Activated CD4-positive, CD25-positive, alpha-beta regulatory T cell treated with anti-CD3 and anti-CD28 coated beads, Interleukin-2, amount 50 U/mL, for 24 hours (primary cell): ENCODE measurements at places on chromosomes 5 and 9.
A peak's percentile ranks its signal among the peaks of the same experiment; 100 is the strongest.

GRCh38 chr9:131840220-131840619 is 100.3 kb upstream of the RAPGEF1 start:
- no peak for ATAC-seq

- no peak for ATAC-seq
Measured at GRCh38 chr5:55333017-55333416, 25.2 kb downstream of the MTREX start.

GRCh38 chr9:103355000-103355399 is 359.9 kb downstream of the CYLC2 start:
- no peak for ATAC-seq

- ATAC-seq: no peak
Measured at GRCh38 chr9:120152295-120152694, 427.7 kb downstream of the CDK5RAP2 start.

GRCh38 chr5:41788941-41789368 is 81.3 kb downstream of the OXCT1 start:
- ATAC-seq: no peak

- ATAC-seq: no peak
Measured at GRCh38 chr5:3006961-3007551, 255.6 kb upstream of the IRX2 start.

DNA sequence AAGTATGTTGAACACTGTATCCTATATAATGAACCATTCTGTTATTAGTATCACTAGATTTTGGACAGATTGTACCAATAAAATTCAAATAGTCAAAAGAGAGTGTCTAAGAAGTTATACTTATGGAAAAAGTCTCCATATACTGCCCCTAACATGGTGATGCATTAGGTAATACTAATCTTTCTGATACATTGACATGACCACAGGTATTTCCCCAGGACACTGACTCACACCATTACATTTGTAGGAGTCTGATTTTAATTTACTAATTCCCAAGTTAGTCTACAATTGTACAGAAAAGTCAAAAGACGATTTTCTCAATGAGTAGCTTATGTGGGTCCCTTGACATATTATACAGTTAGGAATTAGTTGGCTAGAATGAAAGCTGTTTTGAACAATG is 593.8 kb downstream of the ISL1 start:
- no peak for ATAC-seq

DNA sequence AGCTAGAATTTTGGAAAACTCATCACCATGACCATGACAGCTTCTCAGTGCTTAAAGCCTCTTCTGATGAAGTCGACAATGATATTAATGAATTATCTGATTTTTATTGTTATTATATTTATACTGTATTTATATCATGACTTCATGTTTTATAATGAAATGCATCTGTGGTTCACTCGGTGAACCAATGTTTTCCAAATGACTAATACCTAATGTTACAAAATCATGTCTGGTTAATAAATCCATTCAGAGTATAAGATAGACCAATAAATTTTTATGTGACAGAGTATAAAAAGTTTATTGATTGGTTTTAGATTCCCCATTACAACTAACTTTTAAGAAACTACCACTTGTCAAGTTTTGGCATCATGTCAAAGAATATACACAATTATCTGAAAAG is 416.5 kb downstream of the MLLT3 start:
- ATAC-seq: no peak

DNA sequence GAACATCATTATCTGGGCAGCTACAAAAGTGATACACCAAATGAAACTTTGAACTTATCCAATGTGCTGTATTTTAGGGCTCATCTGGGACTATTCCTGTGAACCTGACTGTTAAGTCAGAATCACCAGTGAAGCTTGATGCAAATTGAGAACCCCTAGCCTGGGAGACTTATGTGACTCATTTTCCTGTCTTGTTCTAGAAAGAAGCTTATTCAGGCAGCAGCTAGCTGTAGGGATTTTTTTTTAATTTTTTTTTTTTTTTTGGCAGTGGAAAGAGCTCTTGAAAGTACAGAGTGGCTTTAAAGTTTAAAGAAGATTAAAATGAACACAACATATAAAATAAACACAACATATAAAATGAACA is 81.1 kb upstream of the TNFAIP8 start:
- ATAC-seq: peak; percentile 65

GRCh38 chr9:91210318-91210717 is 151.4 kb downstream of the AUH start:
- no peak for ATAC-seq

DNA sequence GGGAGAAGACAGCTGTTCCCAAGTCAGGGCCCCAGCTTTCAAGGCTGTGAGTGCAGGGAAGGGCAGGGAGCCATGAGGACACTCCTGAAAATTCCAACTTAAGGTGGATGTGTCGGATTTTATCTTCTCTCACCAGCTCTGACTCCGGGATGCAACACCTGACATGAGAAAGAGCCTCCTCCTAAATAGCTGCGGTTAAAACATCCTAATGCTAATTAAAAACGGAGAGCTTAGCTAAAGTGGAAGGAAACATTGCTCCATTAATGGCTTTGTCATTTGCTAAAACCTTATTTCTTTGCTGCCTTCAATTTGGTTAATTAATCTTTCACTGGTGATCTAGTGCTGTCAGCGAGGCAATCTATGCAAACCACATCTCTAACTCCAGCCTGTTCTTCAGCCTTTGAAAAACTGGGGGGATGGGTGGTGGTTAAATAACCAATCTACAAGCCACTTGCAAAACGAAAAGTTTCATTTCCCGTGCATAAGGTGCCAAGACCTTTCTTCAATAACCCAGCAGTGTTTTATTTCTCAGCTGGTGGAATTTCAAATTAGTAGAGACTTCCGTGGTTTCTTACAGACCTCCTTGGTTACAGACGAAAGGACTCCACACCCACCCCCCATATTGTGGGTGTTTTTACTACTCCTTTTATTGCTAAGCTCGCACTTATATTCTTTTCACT is 379.6 kb downstream of the MLLT3 start:
- peak; percentile 72 for ATAC-seq

DNA sequence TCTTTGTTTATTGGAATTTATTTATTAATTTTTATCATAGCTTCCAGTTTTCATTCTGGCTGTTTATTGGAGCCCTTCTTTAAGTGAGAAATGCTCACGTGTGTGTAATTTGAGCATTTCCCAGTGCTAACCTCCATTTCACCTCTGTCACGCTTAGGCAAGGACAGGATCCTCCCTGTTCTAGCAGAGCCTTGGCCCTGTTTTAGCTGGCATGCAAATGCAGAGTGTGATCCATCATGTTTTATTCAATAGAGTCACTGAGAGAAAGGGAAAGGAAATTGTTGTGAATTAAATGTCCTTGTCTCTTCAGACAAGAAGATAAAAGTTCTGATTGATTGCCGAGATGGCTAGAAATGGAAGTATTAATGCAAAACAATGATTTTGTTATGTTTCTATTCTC is 137.3 kb upstream of the ACO1 start:
- ATAC-seq: no peak

DNA sequence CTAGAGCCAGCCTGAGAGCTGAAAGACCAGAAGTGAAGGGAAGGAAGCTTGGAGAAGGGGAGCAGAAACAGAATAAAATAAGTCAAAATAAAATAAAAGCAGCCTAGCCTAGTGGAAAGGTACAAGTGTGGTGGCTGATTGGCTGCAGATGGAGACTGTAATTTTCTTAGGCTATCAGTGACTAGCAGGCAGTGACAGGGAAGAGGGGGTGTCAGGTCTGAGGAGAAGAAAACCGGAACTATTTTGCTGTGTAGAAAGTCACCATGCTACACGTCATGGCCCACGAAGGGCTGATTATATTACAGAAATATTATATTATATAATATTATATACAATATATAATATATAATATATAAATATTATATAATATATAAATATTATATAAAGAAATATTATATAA is 98.1 kb upstream of the TAF11L2 start:
- no peak for ATAC-seq

- ATAC-seq: no peak
Measured at GRCh38 chr5:123785162-123786071, 273.4 kb downstream of the CSNK1G3 start.

DNA sequence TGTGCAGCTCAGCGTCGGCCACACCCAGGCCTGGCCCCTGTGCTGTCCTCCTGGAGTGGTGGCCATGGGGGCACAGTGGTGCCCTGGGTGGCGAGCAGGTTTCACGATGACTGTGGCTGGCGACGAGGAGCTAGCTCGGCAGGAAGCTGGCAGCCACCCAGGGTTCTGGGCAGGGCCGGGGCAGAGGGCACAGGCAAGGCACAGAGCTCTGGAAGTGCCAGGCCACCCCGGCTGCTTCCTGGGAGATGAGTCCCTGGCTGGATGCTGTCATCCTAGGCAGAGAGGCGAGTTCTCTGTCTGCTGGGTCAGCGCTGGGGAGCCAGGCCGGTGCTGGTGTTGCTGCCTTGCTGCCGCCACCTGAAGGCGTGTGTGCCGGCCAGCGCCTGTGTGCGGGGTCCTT is 51.7 kb downstream of the RXRA start:
- ATAC-seq: no peak

DNA sequence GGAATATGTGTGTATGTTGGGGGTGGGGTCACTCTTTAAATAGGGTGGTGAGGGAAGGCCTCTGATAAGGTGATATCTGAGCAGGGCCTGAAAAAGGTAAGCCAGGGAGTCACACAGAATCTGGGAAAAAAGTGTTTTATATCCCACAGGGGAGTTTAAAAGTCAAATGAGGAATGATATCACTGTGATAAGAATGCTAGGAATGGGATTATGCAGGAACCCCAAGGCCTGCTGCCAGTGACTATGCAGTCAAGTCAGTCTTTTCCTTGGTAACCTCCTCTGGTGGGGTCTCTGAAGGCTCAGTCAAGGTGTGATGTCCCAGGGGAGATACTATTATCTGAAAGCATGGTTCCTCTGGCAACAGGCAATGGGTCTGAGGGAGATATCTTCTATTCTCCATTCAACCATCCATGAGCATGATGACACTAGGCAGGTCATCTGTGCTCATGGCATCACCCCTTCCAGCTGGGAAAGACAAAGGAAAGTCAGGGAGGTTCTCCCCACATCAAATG is 53.5 kb downstream of the GRIA1 start:
- ATAC-seq: no peak

- no peak for ATAC-seq
Measured at GRCh38 chr5:38656568-38656967, 100.1 kb upstream of the LIFR start.

DNA sequence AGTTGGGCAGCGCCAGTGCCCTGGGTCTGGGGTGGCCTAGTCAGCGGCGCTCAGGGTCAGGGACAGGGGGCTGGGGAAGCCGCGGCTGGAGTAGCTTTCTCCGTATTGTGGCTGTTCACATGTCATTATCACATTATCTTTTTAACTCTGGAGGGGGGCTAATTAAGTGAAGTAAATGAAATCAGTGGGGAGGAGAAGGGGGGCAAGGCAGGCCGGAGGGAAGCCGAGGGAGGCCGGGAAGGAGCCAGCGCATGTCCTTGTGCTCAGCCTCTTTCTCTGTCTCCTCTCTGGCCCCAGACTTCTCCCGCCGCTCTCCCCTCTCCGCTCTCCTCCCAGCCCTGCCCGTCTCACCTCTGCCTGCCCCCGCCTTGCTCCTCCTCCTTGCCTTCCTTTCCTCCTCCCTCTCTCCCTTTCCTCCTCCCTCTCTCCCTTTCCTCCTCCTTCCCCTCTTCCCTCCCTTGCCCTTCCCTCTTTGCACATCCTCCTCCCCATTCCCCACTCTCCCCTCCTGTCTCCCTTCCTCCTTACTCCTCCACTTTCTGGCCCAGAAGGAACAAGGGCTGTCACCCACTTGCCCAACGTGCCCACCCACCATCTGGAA is 38.7 kb downstream of the ASS1 start:
- ATAC-seq: no peak

DNA sequence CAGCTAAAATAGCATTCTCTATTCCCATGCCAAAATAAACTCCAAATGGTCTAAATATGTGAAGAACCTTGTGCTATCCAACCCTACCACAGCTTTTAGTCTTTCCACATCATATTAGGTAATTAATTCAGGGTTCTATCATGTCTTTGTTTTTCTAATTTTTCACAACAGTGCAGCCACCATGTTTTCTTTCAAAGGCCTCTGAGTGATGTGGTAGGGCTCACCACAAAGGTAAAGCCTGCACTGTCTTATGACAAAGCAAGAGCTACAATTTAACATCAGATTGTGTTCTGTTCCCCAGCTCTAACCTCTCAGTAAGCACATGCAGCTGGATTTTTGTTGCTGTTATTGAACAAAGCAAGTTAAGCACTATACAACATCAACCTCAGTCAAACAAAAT is 52.4 kb downstream of the MEF2C start:
- ATAC-seq: no peak

DNA sequence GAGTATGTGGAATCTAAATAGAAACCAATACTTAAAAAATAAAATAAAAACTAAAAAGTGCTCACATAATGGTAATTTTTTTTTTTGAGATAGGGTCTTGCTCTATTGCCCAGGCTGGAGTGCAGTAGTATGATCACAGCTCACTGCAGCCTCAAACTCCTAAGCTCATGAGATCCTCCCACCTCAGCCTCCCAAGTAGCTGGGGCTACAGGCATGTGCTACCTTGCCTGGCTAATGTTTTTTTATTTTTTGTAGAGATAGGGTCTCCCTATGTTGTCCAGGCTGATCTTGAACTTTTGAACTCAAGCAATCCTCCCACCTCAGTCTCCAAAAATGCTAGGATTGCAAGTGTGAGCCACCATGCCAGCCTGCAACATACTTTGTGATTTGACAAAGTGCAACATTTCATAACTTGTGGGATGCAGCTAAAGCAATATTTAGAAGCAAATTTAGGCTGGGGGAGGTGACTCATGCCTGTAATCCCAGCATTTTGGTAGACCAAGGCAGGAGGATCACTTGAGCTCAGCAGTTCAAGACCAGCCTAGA is 18.4 kb downstream of the AP3B1 start:
- ATAC-seq: no peak

GRCh38 chr5:78691084-78691960 is 42.8 kb upstream of the LHFPL2 start:
- no peak for ATAC-seq

- no peak for ATAC-seq
Measured at GRCh38 chr5:38207343-38207742, 51.0 kb upstream of the EGFLAM start.

DNA sequence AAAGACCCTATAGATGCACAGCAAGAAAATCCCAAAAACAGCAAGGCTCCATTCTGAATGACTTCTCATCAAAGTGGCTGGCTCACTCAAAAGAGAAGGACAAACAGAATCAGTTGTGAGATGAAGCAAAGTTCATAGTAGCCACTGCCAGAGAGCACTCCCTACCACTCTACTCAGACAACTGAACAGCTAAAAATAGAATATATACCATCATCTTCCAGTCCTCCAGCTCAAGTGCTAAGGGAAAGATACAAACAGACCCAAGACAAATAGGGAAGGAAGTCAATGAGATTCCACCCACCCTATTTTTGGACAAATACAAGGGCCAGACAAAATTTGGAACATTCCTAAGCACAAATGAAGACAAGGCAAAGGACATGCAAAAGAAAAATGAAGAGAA is 20.6 kb downstream of the GNAQ start:
- ATAC-seq: peak; percentile 28

DNA sequence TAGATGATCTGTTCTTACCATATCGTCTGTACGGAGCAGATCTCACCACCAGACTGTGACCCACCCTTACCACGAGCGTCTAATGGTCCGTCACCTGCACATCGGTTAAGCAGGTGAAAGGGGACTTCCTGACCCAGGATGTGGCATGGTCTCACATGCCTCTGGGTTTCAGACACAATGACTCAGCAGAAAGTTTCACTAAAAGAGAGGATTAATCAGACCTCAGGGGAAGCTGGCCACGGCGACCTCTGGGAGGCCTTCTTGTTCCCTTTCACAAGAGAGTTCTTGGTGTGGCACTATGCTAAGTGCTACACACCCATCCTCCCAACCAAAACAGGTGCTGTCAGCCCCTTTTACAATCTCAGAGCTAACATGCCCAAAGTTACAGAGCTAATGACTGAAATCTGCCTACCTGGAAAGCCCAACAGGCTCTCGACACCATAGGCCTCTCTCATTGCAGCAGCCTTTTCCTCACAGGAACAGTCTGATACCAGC is 41.6 kb downstream of the ADAMTS12 start:
- ATAC-seq: peak; percentile 92
